ENCODE measurements at places on chromosomes 11 and 22.

GRCh38 chr11:113419454-113420003 lies 31.9 kb downstream of the ANKK1 start:
- no peak for DNase-seq

DNA sequence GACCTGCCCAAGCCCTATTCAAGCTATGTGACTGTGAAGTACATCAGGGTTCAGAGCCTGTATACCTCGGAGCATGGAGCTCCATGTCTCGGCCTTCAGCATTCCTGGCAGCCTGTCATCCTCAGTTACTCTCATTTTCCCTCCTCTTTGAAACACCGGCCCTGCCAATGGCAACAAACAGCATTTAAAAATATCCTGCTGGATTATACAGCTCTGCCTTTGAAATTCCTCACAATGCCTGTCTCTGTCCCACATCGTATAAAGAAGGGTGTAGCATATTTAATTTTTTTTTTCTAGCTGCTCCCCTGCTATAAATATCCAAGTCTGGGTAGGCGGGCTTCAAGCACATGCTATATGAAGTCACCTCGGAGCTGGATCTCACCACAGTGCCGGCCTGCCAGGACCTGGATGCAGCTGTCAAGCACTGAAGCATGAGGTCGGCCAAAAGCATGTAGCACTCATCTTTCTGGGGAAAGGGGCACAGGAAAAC lies 11.8 kb downstream of the ABTB2 start:
- DNase-seq = no peak

DNA sequence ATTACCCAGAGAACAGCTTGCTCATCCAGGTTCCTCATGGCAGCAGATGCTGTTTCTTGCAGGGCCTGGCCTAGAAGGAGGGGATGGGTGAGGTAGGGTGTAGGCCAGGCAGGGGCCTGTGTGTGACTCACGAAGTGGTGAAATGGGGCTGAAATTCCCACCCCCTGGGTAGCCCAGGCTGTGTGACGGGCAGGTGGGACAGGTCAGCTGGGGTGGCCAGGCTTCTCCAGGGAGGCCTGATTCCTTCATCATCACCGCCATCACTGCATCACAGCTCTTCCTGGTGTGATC lies 83.2 kb downstream of the CACNA1I start:
- no peak for DNase-seq

DNA sequence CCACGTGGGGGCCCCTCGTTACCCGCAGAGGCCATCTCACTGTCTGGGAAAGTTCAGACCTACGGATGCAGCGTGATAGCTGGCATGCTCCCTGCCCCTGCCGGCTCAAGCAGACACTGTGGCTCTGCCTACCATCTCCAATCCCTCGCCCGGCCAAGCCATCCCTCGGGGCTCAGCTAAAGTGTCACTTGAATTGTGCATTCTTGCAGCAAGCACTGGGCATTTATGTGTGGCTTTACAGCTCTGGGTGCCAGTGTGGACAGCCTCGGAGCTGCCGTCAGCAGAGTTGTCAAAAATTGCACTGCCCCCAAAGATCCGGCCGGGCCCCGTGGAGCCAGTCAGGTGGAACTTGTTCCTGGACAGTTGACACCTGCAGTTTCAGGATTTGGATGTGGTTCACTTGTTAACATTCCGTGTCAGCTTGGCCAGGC lies 75.0 kb upstream of the FGF3 start:
- DNase-seq = no peak

DNA sequence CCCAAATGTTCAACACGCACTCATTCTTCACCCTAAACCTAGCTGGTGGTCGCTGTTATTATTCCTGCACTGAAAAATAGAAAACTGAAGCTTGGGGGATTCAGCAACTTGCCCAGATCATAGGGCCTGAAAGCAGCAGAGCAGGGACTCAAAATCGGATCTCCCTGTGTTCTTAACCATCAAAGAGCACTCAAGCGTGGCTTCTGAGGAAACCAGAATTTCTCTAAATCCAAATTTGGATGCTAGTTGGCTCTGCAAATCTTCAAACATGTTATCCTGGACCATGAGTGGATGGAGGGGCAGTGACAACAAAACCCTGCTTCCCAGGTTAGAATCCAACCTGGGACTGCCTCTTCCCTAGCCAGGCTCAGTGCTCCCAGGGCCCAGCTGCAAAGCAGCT lies 11.6 kb upstream of the ARAP1 start:
- DNase-seq = no peak

DNA sequence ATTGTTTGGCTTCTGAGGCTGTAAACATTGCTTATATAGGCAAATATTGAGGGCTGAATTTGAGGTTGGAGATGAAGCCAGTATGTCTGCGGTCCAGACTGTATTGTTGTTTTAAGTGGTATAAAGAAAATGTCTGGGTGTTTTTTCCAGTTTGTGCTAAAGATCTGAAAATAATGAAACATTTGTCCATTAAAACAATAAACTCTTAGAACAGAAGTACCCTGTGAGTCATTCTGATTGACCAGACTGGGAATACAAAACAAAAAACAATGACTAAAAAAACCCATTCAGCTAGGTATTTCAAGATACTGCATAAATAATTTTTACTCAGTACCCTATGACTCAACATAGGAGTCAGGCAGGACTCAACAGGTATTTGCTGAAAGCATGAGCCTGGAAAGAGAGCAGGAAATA lies 20.4 kb downstream of the ALKBH8 start:
- DNase-seq = no peak

DNA sequence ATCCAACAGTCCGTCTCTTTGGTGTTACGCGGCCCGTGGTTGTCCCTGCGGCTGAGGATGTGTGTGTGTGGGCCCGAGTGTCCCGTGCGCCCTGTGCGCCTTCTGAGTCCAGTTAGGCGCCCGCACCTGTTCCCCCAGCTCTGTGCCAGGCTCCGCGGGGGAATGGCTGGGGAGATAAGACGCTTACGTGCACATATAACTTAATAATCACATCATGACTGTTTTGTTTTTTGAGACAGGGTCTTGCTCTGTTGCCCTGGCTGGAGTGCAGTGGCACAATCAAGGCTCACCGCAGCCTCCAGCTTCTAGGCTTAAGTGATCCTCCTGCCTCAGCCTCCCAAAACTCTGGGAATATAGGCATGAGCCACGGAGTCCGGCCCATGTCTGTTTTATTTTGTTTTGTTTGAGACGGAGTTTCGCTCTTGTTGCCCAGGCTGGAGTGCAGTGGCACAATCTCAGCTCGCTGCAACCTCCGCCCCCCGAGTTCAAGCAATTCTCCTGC lies 817 bp downstream of the ARL2 start:
- no peak for DNase-seq

DNA sequence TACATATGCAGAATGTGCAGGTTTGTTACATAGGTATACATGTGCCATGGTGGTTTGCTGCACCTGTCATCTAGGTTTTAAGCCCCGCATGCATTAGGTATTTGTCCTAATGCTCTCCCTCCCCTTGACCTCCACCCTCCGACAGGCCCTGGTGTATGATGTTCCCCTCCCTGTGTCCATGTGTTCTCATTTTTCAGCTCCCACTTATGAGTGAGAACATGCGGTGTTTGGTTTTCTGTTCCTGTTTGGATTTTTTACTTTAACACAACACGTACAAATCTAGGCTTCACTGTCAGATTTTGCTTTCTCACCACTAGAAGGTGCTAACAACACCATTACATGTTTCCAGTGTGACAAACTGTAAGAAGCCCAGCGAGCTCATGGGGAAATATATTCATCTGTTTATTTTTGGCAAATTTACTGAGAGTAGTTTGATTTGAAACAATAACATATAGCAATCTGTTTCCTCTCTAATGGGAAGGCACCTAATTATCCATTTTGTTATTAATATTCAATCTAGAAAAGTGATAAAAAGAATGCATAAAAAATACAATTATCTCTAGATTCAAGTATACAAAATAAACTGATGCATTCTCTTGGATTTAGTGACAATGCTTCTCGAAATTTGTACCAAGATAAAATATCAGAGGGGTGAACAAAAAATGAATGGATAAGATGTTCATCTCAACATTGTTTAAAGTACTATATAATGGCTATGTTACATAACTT lies 23.2 kb upstream of the BIRC3 start:
- DNase-seq = no peak

- DNase-seq = no peak
Measured at GRCh38 chr11:36316049-36316448, 20.0 kb downstream of the PRR5L start.

- DNase-seq = no peak
Measured at GRCh38 chr11:128593281-128593680, 5.9 kb upstream of the ETS1 start.

DNA sequence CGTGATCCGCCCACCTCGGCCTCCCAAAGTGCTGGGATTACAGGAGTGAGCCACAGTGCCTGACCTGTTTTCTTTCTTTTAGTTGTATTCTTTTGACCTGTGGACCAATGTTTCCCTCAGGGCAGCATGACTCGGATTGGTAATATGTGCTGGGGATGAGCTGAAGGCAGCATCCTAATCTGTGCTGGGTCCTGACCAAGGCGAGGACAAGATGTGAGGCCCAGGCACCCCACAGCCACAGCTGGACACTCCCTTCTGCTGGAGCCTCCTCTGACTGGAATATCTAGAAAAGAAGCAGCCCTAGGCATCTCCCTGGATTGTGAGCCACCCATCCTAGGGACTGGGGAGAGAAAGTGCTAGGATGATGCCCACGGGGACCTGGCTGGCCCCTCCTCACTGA lies 105.4 kb downstream of the PDE2A start:
- no peak for DNase-seq

GRCh38 chr11:63738720-63739360 lies 29.7 kb downstream of the ZFTA start:
- DNase-seq = no peak

- DNase-seq = no peak
Measured at GRCh38 chr11:10858439-10859325, 829 bp upstream of the ZBED5 start.

- no peak for DNase-seq
Measured at GRCh38 chr11:131957875-131958274, 587.5 kb downstream of the NTM start.

- no peak for DNase-seq
Measured at GRCh38 chr11:40080434-40080833, 1379.0 kb downstream of the LRRC4C start.

Data from esophagus squamous epithelium (tissue), 5 donors.